NCI-H187 treated with DMSO at 0.1 percent for 48 hours (cell line): ENCODE measurements at places on chromosomes 2 and 18.

DNA sequence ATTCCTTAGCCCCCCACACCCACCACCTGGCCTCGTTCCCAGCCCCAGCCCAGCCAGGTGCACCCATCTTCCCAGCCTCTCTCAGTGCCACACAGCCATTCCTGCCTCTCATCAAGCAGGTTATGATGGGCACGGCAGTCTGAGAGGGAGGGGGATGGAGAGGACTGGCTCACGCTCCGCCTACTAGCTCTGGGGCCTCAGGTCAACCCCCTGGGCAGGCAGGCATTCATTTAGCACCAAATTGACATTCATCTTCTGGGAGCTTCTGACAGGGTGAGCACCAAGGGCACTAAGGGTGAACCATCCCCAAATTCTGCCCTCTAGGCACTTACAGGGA is 66.2 kb upstream of the FOSL2 start:
- no peak for DNase-seq

DNA sequence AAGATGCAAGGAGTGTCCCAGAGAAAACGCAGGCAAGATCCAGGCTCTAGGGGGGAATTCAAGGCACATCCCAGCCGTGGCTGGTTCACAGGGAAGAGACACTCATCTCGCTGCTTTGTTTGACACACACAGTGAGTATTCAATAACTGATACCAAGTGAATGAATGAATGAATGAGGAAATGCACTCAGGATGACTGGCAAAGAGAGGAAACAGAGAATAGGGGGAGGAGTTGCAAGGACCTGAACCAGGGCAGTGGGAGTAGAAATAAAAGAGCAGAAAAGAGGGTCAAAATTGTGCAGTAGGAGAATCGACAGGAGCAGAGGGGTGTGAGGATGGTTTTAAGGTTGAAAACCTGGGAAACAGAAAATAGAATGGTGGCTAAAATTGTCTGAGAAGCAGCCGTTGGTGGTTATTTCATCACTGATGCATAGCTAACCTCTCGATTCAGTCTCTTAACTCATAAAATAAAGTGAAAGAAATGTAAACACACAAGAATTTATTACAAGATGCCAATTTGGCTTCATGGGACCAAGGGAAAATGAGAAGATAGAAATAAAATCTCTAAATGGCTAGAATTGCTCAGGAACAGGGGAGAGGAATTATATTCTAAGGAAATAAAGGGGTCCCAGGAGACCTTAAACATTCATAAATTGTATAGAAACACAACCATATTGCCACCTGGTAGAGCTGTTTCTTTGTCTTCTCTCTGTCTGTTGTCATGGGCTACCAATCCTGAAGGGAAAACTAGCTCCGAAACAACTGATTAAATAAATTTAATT is 63.9 kb upstream of the PHLPP1 start:
- no peak for DNase-seq

DNA sequence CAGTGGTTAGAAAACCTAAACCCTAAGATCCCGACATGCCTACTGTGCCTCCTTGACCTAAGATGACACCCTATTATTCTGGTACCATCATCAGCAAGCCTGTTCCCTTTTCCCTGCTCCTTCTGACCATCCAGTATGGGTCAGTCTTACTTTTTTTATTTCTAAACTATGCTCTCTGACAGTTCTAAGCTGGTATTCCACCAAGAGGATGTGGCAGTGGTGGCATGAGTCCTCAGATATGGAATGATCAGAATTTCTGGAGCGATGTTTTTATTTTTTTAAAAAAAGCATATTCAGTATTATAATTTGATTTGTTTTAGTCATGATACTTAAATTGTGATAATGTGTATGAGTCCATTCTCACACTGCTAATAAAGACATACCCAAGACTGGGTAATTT is 145.9 kb upstream of the LHCGR start:
- DNase-seq = no peak

DNA sequence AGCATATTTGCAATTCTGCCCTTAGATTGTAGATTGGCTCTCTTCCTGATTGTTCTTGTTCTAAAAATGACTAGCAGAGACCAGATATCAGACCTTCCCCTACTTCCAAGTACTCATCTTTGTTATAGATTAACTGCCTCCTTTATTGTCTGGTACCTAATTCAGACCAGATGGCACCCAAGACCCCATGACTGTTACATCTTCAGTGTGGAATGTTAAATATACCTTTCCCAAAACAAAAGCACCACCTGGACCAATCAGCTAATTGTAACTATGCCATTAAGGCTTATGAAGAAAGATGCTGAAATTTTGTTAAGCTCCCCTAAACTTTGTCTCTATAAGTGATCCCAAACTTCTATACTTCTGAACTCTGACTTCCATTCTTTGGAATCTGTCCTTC is 12.0 kb upstream of the TFPI start:
- no peak for DNase-seq

DNA sequence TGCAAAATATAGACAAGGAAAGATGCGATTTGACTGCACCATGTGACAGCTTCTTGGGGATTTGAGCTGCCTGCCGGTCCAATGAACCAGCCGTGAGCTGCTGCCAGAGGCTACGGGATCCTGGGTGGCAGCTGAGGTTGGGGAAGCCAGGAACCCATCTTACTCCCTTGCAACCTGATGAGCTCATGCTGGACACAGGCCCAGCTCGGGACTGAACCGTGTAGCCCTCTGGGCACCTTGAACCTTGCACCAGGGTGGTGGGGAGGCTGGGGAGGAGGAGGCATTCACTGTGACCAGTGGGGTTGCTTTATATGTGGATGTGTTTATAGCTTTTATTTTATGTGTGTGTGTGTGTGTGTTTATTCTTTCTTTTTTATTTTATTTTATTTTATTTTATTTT is 9.1 kb downstream of the ALPI start:
- DNase-seq = no peak

DNA sequence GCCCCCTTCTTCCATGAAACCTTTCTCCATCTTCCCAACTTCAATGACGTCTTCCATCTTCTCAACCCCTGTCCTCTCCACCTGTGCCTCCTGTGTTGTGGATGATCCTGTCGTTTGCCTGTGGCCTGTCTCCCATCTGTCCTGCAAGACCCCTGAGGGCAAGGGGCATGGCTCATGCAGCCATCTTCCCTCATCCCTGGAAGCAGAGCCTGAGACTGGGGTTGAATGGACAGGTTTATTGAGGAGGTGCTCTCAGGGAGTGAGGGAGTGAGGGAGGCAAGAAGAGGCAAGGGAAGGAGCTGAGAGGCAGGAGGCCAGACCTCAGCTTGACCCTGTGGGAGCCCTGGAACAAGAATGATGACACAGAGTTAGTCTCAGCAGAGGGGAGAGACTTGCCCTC is 7.3 kb downstream of the SPATA3 start:
- DNase-seq = no peak

DNA sequence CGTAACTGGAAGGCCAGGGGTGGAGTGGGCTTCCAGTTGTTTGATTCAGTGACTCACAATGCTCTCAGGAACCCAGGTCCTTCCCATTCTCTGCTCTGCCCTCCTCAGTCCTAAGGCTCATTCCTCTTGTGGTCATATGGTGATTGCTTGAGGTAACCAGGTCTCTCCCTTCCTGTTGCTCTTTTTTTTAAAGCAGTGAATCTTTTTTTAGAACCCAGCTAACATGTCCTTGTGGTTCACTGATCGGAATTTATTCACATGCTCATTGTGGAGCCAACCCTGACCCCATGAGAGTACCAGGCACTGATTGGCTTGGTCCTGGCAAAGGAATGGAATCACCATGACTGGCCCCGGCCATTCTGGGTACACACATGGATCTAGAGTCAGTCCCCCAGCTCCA is 7.4 kb downstream of the THNSL2 start:
- no peak for DNase-seq

DNA sequence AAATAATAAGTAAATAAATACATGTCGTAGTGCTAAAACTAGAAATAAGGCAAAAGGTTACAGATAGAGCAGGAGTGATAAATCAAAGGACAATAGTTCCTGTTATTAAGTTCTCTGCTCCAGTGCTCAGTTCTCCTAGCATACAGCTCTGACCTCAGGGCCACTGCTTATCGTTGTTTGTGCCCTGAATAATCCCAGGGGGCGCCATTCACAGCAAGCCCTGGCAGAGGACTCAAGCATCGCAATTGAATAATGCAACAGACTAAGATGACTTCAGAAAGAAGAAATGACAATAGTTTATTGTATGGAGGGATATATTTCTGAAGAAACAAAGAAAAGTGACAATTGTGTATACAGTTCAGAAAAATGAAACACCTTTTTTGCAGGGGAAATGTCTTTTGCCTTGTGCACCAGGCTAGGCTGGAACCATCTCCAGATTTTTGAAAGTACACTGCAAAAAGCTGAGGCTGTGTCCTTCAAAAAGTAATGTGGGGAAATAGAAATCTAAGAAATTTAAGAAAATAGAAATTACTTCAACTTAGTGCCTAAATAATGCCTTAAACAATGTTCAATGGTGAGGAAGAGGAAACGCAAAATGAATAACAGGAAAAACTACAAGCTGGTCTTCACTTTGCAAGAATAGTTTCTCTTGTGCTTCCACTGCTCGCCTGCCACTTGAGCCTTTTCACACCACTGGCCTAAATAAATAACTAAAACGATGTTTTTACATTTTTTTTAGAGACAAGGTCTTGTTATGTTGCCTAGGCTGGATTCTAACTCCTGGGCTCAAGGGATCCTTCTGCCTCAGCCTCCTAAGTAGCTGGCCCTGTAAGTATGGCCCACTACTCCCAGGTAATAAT is 19.0 kb upstream of the CCNYL1 start:
- DNase-seq = no peak

DNA sequence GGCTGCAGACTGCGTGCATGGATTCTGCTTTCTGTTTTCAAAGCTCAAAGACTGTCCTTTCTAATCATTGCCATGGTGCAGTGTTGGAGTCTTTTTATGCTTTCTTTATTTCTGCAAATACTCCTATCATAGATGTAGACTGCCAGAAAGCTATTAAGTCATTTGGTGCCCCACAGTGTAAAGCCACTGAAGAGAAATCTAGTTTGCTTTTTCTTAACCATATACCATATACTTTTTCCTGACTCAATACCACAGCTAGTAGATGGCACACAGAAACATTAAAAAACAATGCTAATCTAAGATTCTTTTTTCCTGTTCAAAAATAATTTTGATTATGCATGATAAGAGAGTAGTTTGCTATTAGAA is 109.9 kb upstream of the RAB27B start:
- DNase-seq = no peak

- no peak for DNase-seq
These were observed 75.6 kb upstream of the PKDCC start for GRCh38 chr2:41972179-41972578.

DNA sequence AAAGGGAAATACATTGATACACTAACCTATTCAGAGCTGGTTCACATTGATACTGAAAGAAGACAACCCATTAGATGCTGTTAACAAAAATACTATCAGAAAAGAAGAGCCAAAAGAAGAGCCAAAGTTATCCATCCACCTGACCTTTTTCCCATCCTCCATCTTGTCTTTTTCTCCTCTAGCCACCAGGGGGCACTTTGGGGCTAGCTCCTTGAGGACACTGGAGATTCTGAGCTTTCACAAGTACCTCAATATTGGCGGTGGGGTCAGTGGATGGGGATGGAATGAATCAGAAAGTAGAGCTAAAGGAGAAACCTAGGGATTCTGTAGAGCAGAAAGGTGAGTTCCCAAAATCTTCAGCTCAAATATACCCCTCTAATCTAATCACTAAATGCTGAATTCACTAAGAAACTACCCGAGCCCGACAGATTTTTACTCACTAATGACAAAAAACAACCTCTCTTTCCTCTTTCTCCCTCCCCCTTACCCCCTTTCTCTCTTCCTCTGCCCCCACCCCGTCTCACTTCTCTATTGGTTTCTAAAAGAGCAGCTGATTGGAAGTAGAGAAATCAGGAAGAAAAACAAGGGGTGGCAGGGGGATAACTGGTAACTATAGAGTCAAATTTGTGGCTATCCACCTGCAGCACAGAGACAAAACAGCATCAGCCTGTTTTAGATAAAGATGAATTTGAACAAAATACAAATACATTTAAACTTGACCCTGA is 203.3 kb downstream of the TCF4 start:
- DNase-seq = no peak
